ENCODE measurements at places on chromosomes 1 and 21. TPM values are rescaled to one million over a fixed set of nuclear protein-coding genes. Genes with fewer than 3 reads are reported as not detected.

DNA sequence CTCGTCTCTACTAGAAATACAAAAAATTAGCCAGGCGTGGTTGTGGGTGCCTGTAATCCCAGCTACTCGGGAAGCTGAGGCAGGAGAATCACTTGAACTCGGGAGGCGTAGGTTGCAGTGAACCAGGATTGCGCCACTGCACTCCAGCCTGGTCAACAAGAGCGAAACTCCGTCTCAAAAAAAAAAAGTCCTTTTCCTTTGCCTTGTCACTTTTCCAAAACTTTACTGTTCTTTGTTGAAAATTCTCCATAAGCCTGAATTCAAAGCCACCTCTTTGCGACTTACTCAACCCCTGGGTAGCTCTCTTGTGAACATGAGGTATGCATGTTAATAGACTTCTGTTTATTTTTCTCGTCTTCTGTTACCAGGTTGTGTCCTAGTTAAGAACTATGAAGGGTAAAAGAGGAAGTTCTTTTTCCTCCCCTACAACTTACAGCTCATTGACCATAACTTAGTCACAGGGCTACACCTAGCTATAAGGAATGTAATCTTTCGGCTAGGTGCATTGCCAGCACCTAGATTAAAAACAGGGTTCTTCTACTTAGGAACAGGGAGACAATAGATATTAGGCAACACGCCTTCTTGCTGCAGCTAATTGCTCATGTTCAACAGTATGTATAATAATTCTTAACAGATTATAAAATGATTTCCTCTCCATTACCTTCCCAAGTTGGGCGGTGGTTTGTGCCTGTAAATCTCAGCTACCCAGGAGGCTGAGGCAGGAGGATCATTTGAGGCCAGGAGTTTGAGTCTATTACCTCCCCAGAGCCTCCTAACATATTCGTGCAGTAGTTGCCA, 40.9 kb downstream of the PTAFR start:
- no peaks in the 10 kb centered on the region for H3K27me3 ChIP-seq
- H3K4me3 ChIP-seq = no peak overlapping the region
- no peak for DNase-seq
- no peak overlapping the region for H3K27ac ChIP-seq
- no peaks in the 10 kb centered on the region for H3K36me3 ChIP-seq
- H3K4me1 ChIP-seq = no peaks in the 10 kb centered on the region

DNA sequence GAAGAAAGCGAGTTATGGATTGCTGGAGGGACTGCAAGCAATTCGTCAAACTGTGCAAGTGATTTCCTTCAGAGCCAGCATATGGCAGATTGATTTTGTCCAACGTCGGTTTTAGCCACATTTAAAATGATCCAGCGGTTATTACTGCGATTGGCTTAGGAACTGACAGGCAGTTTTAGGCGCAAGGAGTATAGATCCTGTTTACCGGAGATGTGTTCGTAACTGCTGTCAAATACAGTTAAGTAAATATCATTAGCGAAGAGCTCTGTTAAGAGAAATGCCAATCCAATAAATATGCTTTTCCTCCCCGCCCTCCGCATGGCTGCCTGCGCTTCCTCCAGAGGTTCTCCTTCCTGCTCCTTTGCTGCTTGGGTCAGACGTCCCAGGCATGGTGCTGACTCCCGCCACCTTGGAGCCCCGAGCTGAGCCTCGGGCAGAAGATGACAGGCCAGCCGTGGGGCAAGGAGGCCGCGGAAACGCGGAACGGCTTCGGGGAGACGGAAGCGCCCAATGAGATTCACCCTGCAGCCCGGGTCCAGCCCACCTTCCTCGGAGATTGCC, 9.4 kb upstream of the BARHL2 start:
- peaks cover 100% of the 10 kb centered on the region for H3K27me3 ChIP-seq
- H3K4me1 ChIP-seq = peaks cover 27% of the 10 kb centered on the region
- H3K27ac ChIP-seq = no peak overlapping the region
- DNase-seq = no peak

- H3K4me3 ChIP-seq = no peak overlapping the region
- H3K36me3 ChIP-seq = no peaks in the 10 kb centered on the region
- no peak for DNase-seq
- H3K27me3 ChIP-seq = no peaks in the 10 kb centered on the region
These were observed 106.7 kb upstream of the GNG12 start for GRCh38 chr1:67939942-67940341.

DNA sequence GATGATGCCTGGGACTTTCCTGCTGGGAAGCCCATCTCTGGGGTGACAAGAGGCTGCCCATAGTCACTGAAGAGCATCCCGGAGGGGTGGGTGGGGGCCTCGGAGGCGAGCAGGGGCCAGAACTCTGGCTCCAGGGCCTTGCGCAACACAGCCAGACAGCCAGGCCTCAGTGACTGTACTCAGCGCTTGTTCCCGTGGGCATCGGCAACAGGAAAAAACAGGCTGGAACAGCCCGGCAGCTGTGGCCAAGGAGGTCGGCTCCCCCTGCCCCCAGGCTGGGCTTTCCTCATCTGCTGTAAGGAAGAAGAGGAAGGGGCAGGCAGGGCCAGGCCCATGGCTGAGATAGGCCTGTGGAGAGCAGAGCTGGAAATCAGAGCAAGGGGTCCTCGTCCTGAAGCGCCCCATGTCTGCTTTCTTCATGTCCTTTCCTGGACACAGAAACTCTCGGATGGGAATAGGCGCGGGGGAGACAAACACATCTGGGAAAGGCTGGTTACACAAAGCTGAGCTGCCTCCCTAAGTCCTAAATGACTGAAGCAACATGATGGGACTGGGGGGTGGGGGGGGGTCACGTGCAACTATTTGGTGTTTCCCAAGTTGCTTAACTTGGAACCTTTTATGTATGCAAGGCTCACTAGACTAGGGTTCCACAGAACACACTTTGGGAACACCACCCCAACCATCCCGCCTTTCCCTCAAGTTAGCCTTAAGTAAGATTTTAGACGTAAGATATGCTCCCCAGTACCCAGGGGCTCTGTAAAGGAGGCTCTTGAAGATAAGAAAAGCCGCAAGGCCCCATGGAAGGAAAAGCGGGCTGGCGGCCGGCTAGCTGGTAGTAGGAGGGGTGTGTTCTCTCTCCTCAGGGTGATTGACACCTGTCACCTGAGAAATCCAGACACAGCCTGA, 30.7 kb downstream of the HSPG2 start:
- H3K27me3 ChIP-seq = no peaks in the 10 kb centered on the region
- H3K4me1 ChIP-seq = peaks cover 88% of the 10 kb centered on the region
- peak; percentile 70 for DNase-seq
- H3K36me3 ChIP-seq = no peaks in the 10 kb centered on the region
- H3K4me3 ChIP-seq = no peak overlapping the region

DNA sequence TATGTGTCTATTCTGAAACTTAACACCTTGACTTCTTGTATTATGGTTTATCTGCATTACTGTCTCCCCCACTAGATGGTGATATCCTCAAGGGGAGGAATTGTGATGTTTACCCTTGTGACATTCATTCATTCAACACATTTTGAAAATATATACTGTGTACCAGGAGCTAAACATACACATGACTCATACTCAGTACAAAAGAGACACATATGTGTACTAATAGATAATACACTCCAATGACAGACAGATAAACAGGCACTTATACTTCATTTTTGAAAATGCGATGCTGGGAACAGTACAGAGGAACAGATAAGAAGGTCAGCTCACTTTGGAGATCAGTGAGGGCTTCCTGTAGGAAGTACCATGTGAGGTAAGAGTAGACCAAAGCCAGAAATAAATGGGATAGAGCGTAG, 8.9 kb upstream of the RAB3GAP2 start:
- H3K27me3 ChIP-seq = no peaks in the 10 kb centered on the region
- H3K36me3 ChIP-seq = no peaks in the 10 kb centered on the region
- H3K27ac ChIP-seq = no peak overlapping the region
- DNase-seq = no peak

DNA sequence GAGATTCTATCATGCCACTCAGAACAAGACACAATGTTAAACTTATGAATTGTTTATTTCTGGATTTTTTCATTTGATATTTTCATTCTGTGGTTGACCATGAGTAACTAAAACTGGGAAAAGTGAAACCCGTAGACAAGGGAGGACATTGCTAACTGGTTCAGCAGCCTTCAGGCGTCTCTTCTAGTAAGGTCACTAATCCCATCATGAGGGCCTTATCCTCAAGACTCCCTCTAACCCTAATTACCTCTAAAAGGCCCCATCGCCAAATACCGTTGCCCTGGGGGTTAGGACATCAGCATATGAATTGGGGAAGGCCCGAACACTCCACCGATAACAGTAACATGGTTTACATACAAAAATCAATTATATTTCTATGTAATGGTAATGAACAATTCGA, 247.6 kb downstream of the TM2D1 start:
- no peaks in the 10 kb centered on the region for H3K27me3 ChIP-seq
- no peak for DNase-seq
- no peaks in the 10 kb centered on the region for H3K36me3 ChIP-seq
- H3K4me1 ChIP-seq = no peaks in the 10 kb centered on the region

DNA sequence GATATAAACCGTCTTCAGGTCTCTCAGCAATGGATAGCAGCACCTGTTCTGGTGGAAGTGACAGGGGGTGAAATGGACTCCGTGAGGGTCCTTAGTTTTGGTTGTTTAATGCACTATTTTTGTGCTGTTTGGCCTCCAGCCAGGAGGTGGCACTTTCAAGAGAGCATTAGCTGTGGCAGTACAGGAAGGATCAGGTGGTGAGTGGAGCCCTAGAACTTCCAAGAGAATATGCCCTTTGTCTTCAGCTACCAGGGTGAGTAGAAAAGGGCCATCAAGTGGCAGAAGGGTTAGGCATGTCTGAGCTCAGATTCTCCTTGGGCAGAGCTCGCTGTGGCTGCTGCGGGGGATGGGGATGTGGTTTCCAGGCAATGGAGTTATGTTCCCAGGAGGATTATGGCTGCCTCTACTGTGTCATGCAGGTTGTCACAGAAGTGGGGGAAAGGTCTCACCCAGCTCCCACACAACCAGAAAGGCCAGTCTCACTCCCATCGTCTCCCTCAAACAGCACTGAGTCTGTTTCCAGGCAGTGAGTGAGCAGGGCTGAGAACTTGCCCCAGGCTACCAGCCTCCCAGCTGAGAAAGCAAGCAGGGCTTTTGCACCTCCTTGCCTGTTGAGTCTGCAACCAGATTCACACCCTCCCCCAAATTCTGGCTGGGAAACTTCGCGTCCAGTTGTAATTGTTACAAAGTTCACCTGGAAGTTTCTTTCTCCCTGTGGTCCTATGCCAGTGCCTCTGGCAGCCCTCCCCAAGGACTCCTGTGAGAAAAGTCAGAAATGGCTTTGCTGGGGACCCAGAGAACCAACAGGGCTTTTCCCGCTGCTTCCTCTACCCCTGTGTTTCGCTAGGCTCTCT, 39.1 kb upstream of the TTLL7 start:
- H3K36me3 ChIP-seq = no peaks in the 10 kb centered on the region
- H3K4me1 ChIP-seq = no peaks in the 10 kb centered on the region
- no peaks in the 10 kb centered on the region for H3K27me3 ChIP-seq
- no peak overlapping the region for H3K27ac ChIP-seq
- no peak overlapping the region for H3K4me3 ChIP-seq

DNA sequence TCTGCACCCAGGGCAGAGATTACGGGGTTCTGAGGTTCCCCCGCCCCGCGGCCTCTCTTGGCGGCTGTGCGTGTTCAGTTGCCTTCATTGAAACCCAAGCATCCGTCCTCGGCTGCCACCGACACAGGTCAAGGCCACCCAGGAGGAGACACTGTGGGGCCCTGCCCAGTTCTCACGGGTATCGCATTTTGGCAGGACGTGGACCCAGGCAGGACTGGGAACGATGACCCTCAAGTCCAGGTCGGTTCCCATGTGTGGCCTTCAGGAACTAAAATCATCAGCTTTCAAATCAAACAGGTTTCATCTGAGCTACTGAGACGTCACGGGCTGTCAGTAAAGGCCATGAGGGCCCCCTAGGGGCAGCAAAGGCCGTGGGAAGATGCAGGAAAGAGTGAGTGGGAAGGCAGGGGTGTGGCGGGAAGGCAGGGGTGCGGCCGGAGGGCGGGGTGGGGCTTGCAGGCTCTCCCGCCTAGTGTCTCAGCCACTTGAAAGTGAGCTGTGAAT, 7.0 kb upstream of the C1orf174 start:
- no peaks in the 10 kb centered on the region for H3K36me3 ChIP-seq
- H3K4me3 ChIP-seq = no peak overlapping the region
- no peak for DNase-seq
- H3K4me1 ChIP-seq = no peaks in the 10 kb centered on the region

The PI4KB gene
- 98.1 TPM for total RNA-seq

The LRRN2 gene
- total RNA-seq = 1.1 TPM
